Progenitor cell of endocrine pancreas (in vitro differentiated cells): ENCODE measurements at places on chromosomes 7 and 10.

DNA sequence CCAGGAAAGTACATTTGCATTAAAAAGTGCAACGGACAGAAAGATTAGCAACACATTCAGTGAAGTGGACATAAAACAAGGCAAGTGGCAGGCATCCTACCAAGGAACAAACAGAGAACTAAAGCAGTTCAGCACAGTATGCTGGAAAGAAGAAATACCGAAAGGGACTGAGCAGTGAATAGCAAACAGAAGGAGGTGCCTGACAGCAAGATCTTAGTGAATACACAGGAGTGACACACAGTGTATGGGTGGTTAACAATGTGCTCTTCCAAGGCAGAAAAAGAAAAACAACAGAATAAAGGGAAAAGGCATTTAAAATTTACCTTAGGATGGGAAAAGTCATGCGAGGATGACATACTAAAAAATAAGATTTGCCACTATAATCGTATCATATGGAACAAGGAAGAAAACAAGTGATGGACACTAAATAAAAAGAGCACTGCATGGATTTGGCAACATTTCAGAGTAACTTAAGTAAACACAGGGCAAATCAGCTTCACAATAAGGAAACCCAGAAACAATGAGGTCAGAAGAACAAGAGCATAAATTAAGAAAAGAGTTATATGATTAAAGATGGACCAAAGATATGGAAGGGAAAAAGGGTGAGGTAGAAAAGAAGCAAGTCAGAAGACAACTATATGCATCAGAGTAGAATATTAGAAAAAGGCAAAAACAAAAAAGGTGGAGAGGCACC, 29.5 kb downstream of the MEST start:
- no peak for DNase-seq

GRCh38 chr7:73960548-73960947, 67.4 kb upstream of the ELN start:
- no peak for DNase-seq

DNA sequence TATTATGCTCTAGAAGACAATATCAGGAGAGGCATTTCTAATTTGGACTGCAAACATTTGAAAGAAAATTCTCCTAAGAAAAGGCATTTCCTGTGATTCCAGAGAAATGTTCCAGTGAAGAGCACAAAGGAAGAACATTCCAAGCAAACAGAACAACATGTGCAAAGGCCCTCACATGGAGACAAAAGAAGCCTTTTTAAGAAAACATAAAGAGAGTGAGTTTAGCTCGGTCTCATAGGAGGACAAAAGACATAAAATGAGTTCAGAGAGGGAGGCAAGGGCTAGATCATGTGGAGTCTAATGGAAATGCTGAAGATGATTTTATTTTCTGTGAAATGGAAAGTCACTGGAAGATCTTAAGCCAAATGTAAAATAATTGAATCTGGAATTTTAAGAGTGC, 269.8 kb upstream of the HGF start:
- DNase-seq = no peak

DNA sequence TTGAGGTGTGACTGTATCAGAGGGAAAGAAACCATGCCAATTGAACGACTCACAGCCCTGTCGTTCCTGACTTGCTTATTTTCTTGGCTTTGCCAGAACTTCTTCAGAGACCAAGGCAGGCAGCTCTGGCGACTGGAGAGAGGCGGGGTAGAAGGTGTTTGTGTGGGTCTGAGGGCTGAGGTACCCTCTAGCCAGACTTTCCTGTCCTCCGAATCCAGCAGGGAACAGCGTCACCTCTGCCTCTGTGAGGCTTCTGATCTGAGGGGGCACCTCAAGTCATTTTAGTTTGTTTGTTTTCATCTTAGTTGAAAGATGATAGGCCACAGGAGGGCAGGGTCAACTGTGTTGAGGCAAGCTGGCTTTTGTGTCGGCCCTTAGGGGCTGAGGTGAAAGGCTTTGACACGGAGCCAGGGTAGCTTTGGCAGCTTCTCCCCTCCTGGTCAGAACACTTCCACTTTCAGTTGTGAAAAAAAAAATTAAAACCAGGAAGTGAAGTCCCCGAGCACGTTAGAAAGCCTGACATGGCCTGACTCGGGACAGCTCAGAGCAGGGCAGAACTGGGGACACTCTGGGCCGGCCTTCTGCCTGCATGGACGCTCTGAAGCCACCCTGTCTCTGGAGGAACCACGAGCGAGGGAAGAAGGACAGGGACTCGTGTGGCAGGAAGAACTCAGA, 1.9 kb downstream of the ACSL5 start:
- DNase-seq = no peak

DNA sequence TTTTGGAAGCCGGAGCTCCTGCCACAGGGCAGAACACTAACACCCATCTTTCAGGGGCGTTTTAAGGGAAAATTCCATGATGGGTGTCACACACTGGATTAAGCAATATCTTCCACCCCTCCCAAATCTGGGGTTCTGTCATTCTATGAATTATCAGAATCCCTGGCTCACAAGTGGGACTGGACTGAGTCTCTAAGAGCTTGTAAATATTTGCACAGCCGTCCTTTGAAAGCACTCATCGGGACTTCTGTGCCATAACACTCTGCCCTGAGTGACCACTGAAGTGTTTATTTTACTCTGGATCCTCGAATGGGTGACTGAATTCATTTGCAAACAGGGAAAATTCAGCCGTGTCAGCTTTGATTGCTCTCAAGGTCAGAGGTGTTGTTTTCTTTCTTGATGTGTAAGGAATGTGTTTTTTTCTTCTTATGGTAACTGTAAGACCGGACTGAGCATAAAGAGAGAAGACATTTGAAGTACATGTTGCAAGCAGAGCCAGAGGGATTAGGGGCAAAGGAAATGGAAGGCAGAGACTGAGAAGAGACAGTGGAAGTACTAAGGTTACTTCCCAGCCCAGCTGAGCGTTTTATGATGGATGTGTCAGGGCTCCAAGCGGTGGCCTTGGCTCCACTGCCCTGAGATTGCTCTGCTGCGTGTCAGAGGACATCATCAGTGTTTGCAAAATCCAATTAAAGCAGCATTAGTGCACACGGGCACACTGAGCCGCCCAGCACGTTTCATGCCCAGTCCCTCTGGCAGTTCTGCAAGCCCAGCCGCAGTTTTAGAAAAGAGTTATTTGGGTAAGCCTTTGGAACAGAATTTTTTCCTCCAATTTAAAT, 17.7 kb upstream of the GTPBP4 start:
- no peak for DNase-seq

DNA sequence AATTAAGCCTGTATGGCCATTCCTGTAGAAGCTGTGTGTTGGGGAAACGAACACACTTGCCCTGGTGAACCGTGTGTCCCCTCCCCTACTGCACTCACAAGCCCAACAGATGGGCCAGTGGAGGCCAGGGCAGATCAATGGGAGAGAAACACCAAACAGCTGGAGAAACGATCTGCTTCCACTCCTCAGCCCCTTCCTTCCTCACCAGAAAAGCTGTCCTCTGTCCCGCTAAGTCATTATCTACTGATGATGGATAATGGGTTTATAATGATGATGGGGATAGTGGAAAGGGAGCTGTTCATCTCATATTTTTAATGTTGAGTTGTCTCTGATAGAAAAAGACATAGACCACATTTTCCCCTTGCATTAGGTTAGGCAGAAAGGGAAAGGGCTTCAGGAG, 99.7 kb downstream of the ELMO1 start:
- no peak for DNase-seq

DNA sequence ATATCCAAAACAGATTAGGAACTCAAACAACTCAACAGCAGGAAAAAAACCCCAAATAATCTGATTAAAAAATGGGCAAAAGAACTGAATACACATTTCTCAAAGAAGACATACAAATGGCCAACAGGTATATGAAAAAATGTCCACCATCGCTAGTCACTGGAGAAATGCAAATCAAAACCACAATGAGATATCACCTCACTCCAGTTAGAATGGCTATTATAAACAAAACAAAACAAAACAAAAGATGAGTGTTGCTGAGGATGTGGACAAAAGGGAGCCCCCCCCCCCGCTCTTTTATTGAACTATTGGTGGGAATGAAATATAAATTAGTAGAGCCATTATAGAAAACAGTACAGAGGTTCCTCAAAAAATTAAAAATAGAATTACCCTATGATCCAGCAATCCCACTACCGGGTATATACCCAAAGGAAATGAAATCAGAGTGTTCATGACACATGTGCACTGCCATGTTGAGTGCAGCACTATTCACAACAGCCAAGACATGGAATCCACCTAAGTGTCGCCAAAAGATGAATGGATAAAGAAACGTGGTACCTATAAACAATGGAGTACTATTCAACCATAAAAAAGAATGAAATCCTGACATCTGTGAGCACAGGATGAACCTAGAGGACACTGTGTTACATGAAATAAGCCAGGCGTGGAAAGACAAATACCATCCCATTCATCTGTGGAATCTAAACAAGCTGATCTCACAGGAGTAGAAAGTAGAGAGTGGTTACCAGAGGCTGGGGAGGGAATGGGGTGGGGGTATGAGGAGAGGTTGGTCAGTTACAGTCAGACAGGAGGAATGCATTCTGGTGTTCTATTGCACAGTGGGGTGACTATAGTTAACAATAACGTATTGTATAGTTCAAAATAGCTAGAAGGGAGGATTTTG, 78.1 kb upstream of the RHEB start:
- DNase-seq = no peak

DNA sequence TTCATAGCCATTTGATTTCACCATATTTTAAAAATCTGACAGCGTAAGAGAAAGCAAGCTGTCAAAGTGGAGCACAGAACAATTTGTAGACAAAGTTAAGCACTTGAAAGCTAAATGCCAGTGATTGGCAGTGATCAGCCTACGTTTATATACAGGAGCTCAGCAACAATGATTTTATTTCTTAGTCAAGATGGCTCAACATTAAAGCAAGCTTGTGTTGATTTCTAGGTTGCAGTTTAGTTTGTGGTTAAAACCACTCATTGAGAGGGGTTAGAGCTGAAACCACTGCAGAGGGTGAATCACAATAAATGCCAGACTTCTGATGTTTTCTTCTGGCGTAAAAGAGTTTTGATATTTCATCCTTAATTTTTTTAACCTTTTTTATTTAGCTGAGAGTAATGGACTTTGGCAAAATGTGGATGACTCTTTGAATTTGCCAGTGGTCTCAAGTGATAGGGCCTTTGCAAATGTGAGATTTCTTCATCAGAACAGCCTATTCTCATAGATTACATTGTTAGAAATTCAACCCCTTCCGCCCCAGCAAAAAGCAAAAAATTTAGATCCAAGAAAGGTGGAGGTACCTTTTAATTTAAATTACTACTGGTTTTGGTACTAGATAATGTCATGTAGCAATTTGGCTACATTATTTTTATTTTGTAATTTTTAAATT, 73.8 kb downstream of the SHOC2 start:
- DNase-seq = no peak

GRCh38 chr7:106239406-106239805, 45.4 kb downstream of the NAMPT start:
- DNase-seq = no peak

DNA sequence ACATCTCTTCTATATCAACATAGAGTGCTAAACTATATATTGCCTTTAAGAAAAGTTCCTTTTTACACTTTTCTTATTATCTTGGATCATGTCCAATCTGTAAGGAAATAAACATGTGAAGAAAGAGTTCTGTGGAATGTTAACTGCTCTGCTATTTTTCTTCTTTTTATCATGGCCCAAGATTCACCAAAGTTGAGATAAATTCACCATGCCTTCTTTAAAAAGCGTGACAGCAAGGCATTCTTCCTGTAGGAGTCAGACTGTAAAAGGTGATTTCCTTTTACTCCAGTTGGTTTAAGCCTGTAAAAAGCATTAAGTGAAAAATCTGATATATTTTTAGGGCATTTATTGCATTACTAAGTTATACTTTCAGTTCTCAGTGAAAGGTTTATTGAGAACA, 165.7 kb upstream of the FZD1 start:
- DNase-seq = no peak

DNA sequence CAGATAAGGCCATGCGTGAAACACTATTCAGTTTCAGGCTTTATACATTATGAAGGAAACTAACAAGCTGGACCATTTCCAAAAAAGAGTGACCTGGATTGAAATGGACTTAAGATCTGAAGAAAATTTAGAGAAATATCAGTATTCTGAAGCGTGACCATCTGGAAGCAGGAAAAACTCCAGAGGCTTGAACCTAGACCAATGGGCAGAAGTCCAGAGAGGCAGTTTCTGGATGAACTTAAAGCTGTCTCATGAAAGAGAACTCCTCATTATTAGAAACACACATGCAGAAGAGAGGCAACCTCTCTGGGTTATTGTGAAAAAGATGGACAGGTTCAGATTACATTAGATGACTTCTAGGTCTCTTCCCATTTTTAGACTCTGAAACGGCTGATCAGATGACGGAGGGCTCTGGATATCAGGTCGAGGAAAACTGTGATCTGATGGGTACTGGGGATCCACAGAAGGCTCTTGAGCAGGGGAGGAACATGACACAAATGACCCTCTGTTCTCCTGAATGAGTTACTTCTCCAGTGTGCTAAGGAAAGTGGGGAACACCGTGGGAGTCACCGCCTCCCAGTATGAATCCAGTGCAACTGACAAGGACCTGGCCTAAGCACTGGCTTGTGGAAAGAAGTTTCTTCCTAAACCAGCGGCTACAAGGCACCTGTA, 116.5 kb downstream of the SPDYE5 start:
- no peak for DNase-seq

DNA sequence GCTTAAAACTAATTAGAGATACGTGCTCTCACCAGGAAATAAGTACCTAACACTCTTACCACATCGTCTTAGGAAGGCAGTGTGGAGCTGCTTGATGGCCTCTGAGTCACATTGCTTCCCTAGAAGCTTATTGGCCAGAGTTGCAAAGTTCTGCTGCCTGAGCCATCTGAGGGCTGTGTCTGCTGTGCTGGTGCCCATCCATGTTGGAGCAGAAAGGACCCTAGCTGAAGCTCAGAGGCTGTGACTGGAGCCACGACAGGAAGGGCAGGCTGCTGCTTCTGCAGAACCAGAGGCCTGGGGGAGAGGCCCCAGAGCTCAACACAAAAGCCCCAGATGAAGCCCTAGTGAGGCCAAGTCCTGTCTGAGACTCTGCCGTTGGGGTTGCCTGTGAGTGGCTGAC, 64.8 kb upstream of the IGFBP3 start:
- DNase-seq = no peak

GRCh38 chr10:114823077-114823463, 1.5 kb downstream of the FHIP2A start:
- no peak for DNase-seq

DNA sequence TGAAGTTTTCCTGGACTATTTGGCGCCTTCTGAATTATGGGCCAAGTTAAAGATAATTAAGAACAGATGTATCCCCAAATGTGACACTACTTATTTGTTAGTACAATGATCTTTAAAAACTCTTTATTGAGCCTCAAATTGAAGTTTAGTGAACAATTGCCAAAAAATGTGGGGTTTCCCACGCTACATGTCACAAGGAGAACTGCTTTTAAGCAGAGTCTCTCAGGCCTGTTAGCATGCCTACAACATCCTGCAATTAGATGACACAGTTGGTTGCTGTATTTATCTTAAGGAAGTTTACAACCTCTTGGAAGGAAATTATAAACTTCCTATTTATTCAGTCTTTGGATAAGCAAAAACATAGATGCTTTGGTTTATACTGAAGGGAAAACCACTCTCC, 733.0 kb downstream of the TNS3 start:
- no peak for DNase-seq

- DNase-seq = no peak
These were observed 1.3 kb upstream of the YWHAG start for GRCh38 chr7:76359978-76360638.

- no peak for DNase-seq
These were observed 19.6 kb downstream of the SGMS1 start for GRCh38 chr10:50604049-50604640.

GRCh38 chr7:135828604-135829003, 80.0 kb upstream of the FAM180A start:
- no peak for DNase-seq
